Fibroblast of skin of back (primary cell): ENCODE measurements at places on chromosomes 7 and 10.
A peak's percentile ranks its signal among the peaks of the same experiment; 100 is the strongest.

DNA sequence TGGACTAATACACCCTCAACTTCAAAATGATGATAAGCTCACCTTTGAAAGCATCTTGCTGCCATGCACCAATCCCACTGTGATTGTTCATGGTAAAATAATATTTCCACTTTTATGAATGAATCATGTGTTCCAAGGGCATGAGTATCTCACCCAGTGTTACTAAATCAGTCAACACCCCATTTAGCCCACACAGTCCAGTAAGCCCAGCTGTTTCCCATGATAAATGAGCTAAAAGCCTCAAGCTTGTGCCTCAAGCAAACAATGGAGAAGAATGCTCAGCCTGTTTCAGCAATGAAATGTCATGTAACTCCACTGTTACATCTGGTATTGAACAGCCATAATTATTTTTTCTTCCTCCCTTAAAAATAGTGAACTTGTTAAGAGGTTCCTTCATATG lies 442.5 kb downstream of the XPNPEP1 start:
- no peak for DNase-seq

GRCh38 chr7:136869991-136870865 lies 1.8 kb downstream of the CHRM2 start:
- DNase-seq = peak; percentile 23

DNA sequence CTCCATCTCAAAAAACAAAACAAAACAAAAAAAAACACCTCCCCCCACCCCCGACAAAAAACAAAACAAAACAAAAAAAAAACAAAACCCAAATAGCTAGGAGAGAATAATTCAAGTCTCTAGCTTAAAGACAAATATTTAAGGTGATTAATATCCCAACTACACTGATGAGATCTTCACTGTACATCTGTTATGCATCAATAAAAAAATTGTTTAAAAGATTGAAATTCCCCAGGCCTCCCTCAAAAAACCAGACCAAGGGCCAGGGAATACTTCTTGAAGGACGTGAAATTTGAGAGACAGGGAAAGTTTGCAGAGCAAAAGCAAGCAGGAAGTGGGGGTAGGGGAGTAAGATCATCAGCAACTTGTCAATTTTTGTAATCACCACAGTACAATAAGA lies 232.6 kb downstream of the REEP3 start:
- no peak for DNase-seq

- DNase-seq = peak; percentile 62
These were observed 115.3 kb downstream of the HIBADH start for GRCh38 chr7:27547401-27547800.

- DNase-seq = no peak
These were observed 75.3 kb upstream of the PPP1R9A start for GRCh38 chr7:94832051-94832450.
